Activated T-helper 17 cell treated with anti-CD3 and anti-CD28 coated beads, Interleukin-2, amount 50 U/mL, for 72 hours (primary cell): ENCODE measurements at places on chromosomes 3 and 15.
A peak's percentile ranks its signal among the peaks of the same experiment; 100 is the strongest.

DNA sequence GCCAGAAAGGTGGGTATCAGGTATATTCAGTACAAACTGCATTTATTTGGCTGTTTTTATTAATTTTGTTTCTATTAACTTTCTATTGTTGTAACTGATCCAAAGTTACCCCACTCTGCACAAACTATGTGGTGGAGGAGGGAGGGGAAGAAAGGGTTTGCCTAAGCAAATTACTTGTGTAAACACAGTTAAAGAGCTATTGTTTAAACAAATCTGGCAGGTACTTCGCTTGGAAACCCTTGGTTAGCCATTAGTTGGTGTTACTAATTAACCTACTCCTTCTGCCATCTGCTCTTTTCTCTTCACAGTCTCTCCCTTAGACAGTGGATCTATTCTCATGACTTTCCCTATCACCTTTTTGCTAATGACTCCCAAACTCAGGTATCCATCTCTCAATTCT is 328.4 kb upstream of the NECTIN3 start:
- ATAC-seq: no peak

- ATAC-seq: no peak
Observed at GRCh38 chr3:148583793-148584192, 113.9 kb upstream of the AGTR1 start.

DNA sequence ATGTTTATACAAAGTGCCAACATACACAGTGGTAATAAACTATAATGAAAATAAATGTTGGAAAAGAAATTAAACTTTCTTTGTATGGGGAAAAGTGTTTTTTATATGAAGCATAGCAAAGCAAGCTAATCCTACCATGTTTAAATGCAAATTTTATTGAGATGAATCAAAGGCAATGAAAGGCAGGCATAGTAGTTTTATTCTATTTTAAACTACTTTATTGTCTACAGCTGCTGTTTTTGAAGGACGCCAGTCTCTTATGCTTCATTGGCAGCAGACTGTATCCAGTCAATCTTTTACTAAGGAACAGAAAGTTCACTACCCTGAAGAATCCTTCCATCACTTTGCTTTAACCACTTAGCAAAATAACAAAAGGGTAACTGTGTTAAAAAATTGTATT is 761.0 kb downstream of the ROBO2 start:
- ATAC-seq: no peak

- no peak for ATAC-seq
Observed at GRCh38 chr15:65777843-65778242, 14.2 kb downstream of the DENND4A start.

DNA sequence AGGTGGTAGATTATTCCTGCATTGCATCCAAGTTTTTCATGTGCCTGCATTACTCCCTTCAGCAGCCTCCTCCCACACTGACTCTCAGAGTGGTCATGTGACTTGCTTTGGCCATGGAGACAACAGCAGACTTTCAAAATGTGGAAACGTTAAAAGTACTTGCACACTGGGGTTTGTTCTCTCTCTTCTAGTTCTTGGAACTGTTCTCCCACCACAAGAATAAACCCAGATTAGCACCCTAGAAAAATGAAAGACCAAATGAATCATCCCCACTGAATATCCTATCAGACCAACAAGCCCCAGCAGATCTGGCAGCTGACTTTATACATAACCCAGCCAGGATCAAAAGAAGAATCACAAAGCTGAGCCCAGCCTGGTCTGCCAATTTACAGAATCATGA is 398.5 kb downstream of the VPS13C start:
- ATAC-seq: no peak

DNA sequence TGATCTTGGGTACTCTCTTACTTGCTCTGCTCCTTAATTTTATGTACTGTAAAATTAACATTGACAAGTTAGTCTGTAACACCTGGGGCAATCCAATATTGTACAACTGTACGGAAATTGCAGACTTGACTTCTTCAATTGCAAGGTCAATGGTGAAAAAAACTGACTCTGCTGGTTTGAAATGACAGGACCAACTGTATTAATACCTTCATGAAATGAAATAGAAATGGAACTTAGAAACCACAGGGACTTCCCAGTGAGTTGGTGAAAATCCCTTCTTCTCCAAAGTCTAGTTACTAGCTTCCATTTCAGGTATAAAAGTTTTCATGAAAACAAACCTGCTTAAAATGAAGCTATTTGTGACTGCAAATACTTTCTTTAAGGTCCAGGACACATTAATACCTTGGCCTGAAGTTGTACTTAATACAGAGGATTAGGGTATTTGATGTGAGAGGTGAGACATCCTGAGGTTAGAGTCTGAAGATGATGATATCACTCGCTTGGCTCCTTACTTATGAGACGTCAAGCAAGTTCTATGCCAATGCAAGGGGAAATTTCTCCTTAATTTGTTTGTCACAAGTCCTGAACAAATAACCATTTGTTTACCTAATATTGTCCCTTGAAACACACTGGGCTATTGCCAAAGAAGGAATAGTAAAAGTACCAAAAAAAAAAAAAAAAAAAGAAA is 226.2 kb upstream of the TP63 start:
- ATAC-seq: peak; percentile 77

DNA sequence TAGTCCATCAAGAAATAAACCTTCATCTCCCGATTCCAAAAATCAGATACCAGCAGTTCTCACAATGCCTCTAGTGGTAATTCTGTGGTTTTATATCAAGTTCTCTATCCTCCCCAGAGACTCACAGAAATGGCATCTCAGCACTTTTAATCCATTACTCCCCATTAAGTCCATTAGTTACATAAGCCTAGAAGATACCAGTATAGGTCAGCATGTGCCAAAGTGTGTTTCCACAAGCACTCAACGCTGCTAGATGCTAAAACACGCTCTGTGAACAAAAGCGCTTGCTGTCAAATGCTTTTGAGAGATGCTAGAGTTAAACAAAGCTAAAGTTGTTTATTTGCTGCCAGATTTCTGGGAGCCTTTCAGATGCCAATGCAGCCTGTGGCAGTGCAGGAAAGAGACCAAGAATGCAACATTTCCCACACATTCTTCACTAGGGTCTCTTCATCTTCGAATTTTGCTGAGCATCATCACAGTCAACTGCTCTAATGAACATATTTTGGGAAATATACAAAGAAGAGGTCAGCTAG is 918.8 kb upstream of the CFAP20DC start:
- no peak for ATAC-seq

DNA sequence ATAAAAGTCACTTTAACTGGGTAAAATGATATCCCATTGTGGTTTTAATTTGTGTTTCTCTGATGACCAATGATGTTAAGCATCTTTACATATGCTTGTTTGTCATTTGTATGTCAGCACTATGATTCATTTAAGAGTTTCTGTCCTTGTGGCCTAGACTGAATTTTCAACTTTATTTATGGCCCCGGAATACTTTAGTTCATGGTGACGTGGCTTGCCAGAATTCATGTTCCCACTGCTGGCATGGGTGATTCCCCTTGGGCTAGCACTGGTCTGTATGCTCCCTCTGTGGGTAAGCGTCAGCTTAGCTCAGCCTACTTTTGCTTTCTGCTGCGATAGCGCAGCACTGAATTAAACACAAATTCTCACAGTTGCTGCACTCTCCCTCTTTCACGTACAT is 436.3 kb upstream of the SGO1 start:
- ATAC-seq: no peak

DNA sequence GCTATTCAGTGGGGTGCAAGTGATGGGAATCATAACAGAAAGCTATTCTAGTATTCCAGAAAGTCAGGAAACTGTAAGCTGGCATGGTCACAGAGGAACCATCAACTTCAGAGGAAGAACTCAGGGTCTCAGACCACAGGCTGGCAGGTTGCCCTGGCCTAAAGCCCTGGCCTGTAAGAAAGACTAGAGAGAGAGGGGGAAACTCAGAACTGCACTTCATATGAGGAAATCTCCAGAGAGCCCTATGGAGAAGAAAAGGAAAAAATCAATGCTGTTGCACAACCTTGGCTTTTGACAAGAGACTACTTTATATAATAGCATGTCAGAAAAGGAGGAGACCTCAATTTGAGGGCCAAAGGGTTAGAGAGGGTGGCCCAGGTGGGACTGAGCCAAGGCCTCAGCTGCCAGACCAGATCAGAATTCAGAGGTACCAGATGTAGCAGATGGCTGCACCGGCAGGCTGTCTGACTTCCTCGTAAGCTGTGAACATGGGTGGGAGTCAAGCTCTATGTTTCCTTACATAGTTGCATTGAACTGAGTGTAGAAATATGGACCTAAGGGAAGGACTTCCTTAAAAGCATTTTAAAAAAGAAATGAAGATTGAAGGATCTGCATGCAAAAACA is 333.8 kb downstream of the PDCD6IP start:
- ATAC-seq: no peak

GRCh38 chr3:16309558-16309957 is 44.5 kb downstream of the OXNAD1 start:
- peak; percentile 79 for ATAC-seq

DNA sequence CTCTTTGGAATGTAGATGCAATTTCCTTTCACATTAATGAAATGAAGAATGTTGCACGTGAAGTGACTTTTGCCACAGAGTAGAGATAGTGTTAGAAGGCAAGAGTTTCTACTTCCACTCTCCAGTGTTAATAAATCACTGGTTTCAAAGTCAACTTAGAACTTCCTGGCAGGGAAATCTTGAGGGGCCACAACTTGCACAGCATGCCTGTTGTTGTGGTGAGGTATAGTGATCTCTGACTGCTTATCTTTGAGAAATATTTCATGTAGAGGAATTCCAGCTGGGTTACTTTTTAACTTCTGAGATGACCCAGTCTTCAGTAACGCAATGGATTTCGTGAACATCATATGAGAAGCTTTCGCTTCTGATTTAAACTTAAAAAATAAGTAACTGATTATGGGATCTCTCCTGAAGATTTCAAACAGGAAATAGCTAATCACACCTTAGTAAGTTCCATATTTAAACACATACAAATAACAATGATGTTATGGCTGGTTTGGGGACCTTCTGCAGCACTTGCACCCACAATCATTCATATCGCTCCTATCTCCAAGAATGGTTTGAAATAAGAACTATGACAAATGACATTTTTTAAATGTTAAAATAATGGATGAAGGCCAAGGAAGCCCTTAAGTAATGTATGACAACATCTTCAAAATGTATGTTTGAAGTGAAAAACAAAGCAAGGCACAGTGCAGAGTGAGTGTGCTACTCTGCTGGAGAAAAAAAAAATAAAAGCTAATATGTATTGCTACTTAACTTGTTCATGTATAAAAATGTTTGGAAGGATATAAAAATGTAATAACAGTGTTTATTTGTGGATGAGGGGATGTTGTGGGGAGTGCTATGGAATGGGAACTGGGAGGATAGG is 726.5 kb upstream of the NECTIN3 start:
- ATAC-seq: no peak

- ATAC-seq: no peak
Observed at GRCh38 chr3:69695443-69695842, 43.8 kb upstream of the MITF start.

DNA sequence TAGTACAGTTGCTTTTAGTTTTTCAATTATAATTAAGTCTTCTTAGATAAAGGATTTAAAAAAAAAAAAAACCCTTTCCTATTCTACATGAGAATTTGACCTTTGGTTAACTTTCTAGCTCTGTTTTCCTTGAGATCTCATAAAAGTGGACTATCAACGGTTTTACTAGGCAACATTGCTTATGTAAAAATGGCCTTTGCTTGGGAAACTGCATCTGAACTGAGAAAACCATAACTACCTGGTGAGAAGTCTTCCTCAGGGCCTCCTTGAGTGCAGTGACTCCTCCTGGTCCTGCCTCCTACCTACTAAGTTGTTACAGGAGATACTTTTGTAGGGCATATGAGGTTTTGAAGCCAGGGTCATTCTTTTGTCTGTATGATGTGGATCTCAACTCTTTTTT is 42.1 kb upstream of the ACVR2B start:
- no peak for ATAC-seq

DNA sequence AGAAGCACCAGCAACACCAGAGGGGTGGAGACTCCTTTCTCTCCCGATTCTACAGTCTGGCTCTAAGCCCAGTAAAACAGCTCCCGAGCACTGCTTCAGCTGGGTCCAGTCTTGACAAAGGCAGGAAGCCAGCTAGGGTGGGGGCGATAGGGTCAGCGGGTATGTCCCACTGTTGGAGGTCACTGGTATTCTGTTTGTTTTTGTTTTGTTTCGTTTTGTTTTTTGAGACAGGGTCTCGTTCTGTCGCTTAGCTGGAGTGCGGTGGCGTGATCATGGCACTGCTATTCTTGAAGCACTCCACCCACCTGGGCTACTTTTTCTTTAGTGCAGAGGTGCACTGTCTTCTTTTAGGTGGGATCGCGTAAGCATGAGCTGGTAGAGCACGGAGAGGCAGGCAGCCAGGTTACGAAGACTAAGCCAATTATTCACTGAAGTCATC is 16.3 kb downstream of the GCSAM start:
- ATAC-seq: no peak

GRCh38 chr3:42080453-42080872 is 10.7 kb upstream of the TRAK1 start:
- peak; percentile 83 for ATAC-seq

DNA sequence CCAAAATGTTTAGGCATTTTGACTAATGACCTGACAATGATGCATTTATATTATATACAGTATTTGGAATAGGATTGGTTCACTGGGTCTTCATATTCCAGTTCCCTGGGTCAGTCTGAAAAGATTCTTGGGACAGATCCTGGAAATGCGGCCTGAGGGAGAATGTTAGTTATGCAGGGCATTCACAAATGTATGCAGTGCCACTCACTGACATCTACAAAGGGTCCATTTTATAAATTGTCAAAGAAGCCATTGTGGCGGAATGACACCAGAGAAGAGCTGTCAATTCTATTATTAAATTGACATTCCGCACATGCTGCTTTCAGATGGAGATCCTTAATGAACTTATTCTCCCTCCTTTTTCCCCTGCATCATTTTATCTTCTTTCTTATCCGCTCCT is 176.6 kb downstream of the VGLL3 start:
- ATAC-seq: no peak

GRCh38 chr3:102123590-102124190 is 274.4 kb downstream of the NFKBIZ start:
- ATAC-seq: no peak

DNA sequence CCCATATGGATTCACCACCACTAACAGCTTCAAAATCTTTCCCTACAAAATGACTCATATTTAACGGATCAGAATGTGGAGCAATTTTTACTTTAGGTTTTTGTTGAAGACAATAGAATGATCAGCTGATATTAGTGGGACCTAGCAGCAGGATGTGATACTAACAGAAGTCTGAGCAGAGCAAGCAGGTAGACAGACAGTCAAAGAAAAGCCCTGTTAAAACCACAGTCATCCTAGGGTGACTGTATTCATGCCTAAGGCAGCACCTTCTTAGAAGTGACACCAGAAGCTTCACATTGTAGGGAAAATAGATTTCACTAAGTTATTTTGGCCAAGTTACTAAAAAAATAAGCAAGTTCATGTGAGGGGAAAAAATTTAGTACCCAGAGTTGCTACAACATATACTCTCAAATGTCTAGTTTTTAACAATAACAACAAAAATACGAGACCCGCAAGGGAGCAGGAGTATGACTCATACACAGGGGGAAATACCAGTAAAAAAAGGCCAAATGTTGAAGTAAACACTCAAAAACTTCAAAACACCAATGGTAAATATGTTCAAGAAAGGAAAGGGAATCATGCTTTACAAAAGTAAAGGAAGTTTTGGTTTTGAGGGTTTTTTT is 590.9 kb downstream of the EPHA3 start:
- no peak for ATAC-seq

GRCh38 chr3:138125548-138126221 is 6.5 kb downstream of the A4GNT start:
- ATAC-seq: no peak

GRCh38 chr3:129393271-129393670 is 35.2 kb downstream of the EFCAB12 start:
- no peak for ATAC-seq

- no peak for ATAC-seq
Observed at GRCh38 chr15:68469162-68470048, 37.4 kb upstream of the ITGA11 start.

- no peak for ATAC-seq
Observed at GRCh38 chr15:45670511-45670910, 35.7 kb downstream of the SQOR start.
